Testis (tissue), 5 donors: ENCODE measurements at places on chromosomes 5 and 9.

DNA sequence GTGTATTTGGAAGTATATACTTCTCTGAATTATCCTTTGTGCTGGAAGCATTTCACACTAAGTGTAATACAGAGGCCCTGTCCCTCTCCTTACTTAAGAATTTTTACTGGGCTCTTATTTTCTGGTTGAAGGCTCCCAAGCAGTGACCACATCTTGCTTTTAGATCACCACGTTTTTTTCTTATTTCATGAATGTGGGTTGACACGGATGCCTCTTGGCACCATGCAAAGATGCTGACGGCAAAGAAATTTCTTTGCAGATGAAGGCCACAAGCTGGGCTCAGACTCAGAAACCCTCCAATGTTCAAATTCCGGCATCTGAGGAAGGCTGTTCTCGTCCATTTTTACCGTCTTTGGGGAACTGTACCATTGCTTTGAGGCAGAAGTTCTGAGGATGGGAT, 168.5 kb downstream of the HMHB1 start:
- DNase-seq = no peak

- no peak for DNase-seq
Measured at GRCh38 chr5:80569086-80569960, 757 bp downstream of the ANKRD34B start.

DNA sequence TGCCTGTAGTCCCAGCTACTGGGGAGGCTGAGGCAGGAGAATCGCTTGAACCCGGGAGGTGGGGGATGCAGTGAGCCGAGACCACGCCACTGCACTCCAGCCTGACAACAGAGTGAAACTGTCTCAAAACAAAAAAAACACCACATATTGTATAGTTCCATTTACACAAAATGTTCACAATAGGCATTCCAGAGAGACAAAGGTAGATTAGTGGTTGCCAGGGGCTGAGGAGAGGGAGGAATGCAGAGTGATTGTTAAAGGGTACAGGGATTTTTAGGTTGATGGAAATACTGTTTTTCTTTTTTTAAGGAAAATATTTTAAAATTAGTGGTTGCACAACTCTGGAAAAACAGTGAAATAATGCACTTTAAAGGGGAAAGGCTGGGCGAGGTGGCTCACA, 19.6 kb downstream of the ETF1 start:
- DNase-seq = no peak

DNA sequence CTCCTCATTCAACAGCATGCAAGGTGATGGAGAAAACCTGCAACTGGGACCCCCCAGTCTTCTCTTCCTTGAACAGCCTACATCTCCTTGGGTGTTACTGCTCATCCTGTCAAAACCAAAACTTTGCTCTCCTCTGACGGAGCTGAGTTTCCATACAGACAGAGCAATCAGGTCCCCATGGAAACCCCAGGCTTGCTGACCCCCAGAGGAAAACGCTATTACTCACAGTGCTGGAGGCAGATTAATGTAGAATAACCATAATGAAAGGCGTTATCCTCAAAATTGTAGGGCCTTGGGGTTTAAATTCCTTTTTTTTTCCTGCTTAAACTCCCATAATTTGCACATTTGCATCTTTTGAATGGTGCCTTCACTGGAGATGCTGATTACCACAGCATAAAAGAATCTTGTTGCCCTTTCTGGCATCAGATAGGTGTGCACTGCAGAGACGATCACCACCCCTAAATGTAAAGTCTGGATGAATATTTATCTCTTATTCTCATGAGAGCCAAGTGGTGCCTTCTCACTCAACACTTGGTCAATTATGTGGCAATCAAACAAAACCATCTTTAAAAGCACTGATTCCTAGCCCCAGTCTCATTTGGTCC, 126.3 kb downstream of the MSX2 start:
- no peak for DNase-seq

- no peak for DNase-seq
Measured at GRCh38 chr5:64789457-64789856, 20.7 kb downstream of the CWC27 start.
